ENCODE measurements at places on chromosomes 5 and 9.

- no peak for DNase-seq
Measured at GRCh38 chr9:129011170-129011569, 17.0 kb downstream of the SH3GLB2 start.

GRCh38 chr5:96648593-96648992, 13.6 kb upstream of the CAST start:
- DNase-seq = no peak

- DNase-seq = no peak
Measured at GRCh38 chr5:58294598-58295305, 165.1 kb downstream of the PLK2 start.

DNA sequence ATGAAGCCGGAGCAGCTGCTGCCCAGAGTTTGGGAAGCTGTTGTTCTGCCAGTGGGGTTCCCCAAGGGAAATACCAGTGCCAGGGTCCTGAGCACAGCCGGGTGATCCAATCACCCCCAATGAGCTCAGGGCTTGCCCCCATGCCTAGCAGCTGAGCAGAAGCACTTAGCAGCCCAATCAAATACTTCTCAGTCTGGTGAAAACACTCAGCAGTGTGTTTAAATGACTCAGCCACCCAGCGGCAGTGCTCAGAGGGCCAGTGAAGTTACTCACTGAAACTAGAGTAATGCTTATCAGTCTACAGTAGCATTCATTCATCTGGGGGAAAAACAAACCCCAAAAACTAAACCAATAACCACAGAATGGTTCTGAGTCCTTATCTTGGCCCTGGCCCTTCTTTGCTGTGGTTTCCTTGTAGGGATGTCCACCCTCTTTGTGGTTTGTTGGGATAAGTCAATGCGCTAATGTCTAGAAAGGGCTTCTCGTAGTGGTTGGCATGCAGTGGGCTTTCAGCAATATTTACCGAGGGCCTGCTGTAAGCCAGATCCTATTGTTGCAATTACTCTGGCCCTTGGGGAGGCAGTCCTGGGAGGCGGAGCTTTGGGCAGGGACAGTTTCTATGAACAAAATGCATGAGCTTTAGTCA, 43.1 kb downstream of the LHX2 start:
- DNase-seq = no peak

GRCh38 chr5:88502179-88503040, 233.8 kb upstream of the TMEM161B start:
- peak; percentile 38 for DNase-seq

DNA sequence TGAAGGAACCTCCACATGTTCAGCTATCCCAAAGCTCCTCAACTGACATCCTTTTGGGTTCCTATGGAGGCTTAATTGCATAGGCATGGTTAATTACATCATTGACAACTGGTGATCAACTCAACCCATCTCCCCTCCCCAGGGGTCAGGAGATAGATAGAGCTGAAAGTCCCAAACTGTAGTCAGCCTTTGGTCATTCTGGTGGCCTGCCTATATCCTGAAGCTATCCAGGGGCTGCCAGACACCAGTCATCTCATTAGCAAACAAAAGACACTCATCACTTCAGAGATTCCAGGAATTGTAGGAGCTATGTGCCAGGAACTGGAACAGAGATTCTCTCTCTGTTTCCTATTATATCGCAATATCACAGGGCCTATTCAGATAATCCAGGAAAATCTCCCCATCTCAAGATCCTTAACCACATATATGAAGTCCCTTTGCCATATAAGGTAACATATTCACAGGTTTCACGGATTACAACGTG, 646.5 kb upstream of the GRAMD2B start:
- DNase-seq = no peak

DNA sequence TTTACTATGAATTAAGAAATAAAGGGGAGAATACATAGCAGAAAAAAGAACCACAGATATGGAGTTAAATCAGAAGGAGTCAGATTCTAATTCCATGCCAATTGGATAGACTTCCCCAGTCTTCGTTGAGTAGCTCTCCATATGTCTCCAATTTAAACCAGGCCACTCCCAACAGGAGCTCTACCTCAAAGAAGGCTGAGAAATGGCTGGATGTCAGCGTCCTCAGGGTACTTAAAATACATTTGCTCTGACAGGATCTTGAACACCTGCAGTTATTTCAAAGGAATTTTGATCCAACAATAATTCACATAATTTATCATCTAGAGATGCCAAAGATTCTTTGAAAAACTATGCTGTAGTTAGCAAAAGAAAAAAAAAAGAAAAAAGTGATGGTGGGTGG, 133.9 kb upstream of the FBN2 start:
- no peak for DNase-seq

DNA sequence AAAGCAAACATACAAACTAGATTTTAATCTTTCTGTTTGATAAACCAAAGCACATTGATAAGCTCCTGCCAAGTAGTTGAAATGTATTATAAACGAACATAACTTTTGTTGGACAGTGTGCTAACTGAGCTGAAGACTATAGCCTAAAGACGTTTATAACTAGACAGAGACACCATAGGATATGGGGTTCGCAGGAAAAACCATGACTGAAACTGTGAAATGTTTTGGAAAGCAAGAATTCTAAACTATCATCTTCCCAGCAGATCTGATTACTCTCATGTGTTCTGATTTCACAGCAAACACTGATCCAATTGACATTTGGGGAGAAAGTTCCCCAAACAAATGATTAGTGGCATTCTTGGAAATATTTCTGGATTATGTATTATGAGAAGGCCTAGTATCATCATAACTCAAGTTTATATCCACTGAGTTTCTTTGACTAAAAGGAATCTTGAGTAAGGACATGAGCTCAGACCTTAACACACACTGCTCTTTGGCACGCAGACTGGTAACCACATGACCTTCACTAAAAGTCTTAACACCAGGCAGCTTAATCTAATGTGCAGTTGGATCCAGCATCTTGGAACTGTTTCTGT, 375.2 kb downstream of the ZNF608 start:
- no peak for DNase-seq

GRCh38 chr9:134361843-134362414, 35.7 kb downstream of the RXRA start:
- DNase-seq = no peak

GRCh38 chr5:133525126-133525525, 87.2 kb downstream of the FSTL4 start:
- DNase-seq = no peak

DNA sequence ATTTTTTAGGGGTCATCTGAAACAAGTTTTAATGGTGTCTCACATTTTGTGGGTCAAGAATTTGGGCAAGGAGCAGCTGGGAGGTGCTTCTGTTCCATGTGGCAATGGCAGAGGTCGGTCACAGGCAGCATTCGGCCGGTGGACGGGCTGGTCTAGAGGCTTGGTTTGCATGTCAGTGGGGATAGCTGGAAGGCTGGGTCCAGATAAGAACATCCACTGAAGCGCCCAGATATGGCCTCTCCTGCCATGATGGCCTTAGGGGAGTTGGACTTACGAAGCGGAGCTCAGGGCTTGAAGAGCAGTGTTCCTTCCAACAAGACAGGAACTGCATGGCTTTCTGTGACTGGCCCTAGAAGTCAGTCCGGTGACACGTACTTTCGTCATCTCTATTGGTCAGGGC, 30.3 kb downstream of the LHFPL2 start:
- no peak for DNase-seq

DNA sequence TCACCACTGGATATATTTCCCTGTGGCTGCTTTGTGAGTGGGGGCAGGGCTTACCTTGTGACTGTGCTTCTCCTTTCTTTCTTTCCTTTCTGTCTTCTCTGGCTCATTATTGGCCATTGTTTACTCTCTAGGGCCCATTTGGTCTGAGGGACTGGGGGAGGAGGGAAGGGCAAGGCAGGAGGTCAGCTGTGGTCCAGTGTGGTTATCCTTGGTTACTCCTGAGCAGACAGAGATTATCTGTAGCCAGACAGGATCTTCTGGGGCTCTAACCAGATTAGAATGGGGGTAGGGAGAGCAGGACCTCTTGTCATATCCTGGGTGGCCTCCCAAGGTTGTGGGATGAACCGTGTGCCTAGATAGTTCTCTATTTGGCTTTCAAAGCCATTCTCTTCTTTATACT, 71.2 kb downstream of the ANKRD55 start:
- DNase-seq = no peak

Measured in naive thymus-derived CD8-positive, alpha-beta T cell (primary cell).